ENCODE measurements at places on chromosomes 11 and 22.
A peak's percentile ranks its signal among the peaks of the same experiment; 100 is the strongest.

DNA sequence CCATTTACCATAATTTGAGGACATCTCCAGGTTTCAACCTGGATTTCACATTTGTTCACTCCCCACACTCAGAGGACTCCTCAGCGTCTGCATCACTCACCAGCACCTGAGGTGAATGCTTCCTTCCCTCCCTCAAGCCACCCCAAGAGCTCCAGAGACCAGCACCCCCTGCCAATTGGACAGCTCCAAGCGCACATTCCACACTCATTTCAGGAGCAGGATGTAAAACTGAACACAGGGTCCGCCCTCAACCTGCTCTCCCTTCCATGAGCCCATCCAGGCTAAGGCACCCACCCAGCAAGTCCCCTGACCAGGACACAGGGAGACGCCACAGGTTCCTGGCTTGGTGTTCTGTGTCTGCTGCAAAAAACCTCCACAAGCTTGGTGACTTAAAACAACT, 3.9 kb downstream of the SCGB1D1 start:
- DNase-seq: no peak

GRCh38 chr22:24153353-24153752, 27.9 kb upstream of the SUSD2 start:
- peak; percentile 41 for DNase-seq

GRCh38 chr11:126857860-126858808, 142.4 kb downstream of the KIRREL3 start:
- no peak for DNase-seq

DNA sequence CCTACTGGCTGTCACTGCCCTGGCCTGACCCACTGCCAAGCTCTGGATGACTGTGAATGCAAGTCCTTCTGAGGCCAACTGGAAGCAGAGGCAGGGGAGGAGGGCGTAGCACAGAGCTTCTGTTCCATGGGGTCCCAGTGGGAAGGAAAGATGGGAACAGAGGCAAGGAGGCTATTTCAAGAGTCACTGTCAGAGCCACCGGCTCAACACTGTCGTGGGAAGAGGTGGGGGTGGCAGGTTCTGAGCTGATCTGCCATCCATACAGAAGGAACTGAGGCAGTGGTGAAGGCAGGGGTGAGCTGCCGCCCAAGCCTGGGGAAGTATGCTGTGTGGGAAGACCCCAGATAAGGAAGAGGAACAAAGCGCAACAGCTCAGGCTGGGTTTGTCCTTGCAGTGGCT, 54.7 kb downstream of the SGSM3 start:
- no peak for DNase-seq

- DNase-seq: no peak
Observed at GRCh38 chr22:47802421-47802820, 1040.0 kb downstream of the TBC1D22A start.

GRCh38 chr11:105609341-105609781, 512 bp upstream of the GRIA4 start:
- no peak for DNase-seq

- DNase-seq: no peak
Observed at GRCh38 chr11:68317147-68317785, 4.9 kb downstream of the LRP5 start.

DNA sequence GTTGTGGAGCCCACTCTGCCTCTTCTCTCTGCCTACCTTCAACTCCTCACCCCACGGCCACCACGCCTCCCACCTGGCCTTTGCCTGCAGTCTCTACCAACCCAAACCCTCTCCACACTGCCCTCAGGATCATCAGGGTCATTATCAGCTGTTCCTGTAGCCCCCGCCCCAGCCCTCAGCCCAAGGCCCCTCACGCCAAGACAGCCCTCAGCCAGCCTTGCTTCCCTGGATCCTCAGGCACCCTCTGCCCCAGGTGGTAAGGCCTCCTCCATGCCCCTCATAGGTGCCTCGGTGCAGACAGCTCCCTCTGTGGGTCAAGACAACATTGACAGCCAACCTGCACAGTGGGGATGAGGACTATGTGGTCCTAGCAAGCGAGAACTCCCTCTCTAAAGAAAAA, 1.7 kb downstream of the SBF1 start:
- peak; percentile 66 for DNase-seq

- DNase-seq: no peak
Observed at GRCh38 chr22:24510637-24511625, 15.8 kb downstream of the UPB1 start.

GRCh38 chr22:24376586-24376985, 50.8 kb upstream of the ADORA2A start:
- DNase-seq: no peak
